Lung (tissue), 17 donors: ENCODE measurements at places on chromosomes 2 and 18. TPM values are rescaled to one million over a fixed set of nuclear protein-coding genes. Genes with fewer than 3 reads are reported as not detected.

GRCh38 chr2:108825254-108825653 lies 38.7 kb downstream of the CCDC138 start:
- no peak for DNase-seq

HOXD4 gene
- 0.12 TPM for polyA plus RNA-seq

DNA sequence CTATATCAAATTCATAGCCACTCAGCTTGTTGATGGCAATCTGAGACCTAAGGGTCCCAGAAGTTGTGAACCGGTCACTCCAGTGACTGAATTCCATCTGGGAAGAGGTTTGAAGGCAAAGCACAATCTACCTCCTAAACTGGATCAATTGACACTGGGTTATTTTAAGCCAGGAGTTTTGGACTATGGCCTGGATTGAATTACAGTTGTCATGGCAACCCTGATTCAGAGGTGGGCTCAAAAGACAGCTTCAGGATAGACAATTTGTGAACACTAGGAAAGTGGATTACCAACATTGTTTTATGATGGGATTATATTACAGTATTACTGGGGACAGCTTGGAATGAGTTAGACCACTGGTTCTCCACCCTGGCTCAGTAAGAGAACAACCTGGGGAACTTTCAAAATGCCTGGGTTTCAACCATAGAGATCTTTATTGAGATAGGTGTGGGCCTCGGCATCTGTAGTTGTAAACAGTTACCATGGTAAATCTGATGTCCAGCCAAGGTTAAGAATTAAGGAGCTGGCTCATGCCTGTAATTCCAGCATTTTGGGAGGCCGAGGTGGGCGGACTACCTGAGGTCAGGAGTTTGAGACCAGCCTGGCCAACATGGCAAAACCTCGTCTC lies 58.8 kb downstream of the MFSD6 start:
- no peak for DNase-seq

MSGN1 gene
- not detected for polyA plus RNA-seq

DNAJC10 gene
- 37.6 TPM for polyA plus RNA-seq
